ENCODE measurements at places on chromosomes 4 and X.

GRCh38 chrX:27995611-27996010, 14.4 kb upstream of the DCAF8L1 start:
- no peak for DNase-seq

- DNase-seq: peak; percentile 41
These were observed 240.4 kb upstream of the PGRMC2 start for GRCh38 chr4:128527946-128528576.

- DNase-seq: peak; percentile 31
These were observed 39.3 kb upstream of the LPAR4 start for GRCh38 chrX:78708262-78708661.

GRCh38 chrX:135713795-135714194, 356 bp downstream of the CT45A1 start:
- DNase-seq: no peak

DNA sequence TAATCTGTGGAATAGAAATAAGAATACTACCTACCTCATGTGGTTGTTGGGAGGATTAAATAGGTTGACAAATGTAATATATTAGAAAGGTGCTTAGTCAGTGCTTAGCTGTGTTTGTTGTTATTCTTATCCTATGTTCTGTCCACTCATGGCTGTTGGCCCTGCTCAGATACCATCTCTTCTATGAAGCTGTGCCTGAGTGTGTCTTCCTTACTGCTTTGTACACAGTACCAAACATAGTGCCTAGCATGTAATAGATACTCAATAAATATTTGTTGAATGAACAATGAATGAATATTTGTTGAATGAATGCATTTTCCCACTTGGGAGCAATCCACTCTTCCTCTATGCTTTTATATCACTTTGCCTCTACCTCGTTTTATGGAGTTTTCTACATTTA, 57.2 kb downstream of the NHS start:
- no peak for DNase-seq

All from fibroblast of skin of right quadriceps (primary cell).